ENCODE measurements at places on chromosomes 6 and 20.

GRCh38 chr20:24102290-24102689 is 113.7 kb upstream of the GGTLC1 start:
- DNase-seq = no peak

DNA sequence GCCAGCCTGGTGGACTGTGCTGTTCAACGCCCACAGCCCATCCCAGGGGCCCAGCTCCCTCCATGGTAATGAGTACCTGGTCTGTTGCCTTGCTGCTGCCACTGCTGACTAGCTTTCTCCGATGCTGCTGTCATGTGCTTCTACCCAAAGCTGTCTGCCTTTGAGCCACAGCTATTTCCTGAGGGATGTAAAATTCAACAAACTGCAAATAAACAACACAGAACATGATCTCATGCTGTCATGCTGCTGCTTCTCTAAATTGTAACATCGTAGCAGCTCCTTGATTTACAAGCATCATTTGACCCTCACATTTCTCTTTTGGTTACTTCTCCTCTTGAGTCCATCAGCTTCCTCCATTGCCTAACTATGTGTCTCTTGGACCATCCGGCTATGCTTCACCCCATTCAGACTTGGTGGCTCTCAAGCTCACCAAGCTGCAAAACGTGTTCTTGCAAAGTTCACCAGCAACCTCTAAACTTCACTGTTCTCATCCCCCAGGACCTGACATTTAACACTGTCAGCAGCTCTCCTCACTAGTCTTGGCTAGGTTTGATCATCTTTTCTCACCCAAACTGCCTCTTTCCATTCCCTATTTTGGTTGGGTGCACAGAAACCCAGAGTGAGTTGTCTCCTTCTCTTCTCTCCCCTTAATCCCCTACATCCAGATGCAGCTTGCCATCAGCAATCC is 54.6 kb downstream of the FYN start:
- DNase-seq = no peak

DNA sequence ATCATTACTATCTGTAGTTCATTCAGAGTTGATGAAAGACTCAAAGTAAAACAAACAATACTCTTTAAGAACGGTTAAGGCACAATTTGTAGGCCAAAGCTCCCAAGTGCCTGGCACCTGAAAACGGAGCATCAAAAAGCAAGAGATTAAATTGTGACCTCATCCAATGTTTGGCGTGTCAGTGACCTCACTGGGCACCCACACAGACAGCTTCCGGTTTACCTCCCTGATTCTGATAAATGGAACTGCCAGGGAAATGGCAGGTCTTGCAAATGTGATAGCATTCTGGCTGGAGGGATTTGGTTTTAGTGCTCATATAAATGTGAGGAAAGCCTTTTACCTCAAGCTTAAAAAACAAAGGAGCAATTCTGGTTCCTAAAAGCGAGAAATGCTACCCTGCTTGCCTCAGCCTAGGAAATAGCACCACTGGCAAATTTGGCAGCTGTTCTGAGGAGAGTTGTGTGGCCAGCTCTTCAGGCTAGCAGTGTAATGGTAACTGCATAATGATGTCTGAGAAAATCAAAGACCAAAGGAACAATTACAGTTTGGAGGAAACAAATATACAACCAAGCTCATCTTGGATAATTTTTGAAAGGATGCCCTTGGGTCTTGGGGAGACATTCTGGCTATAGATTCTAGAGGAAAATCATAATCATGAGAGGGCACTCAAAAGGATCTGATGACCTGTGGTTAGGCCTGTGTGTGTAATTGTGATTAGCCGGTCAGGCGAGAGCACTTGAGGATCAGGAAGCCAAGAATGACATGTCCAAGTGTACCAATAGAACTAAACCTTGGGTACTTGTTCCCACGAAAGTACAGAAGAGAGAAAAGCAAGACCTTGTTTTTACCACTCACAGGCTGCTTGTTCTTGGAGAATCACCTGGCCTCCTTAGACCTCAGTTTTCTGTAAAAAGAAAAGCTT is 174.3 kb downstream of the TFAP2B start:
- DNase-seq = no peak

GRCh38 chr20:33979094-33979493 is 14.6 kb upstream of the RALY start:
- no peak for DNase-seq

DNA sequence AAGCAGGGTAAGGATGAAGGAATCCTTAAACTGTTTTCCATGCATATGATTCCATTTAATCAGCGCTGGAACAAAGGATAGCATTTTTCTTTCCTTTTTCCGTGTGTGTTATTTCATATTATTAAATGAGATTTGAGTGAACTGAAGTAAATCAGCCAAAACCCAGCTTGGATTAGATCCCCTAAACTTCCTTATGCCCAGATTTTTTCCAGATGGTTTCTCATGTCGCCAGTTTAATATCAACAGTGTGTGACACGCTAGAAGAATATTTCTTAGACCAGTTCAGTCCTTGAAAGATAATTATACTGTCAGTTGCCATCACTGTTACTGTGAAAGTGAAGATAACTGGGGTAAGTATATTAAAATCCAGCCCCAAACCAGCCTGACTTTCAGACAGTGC is 1009.4 kb downstream of the KIF16B start:
- DNase-seq = no peak

All from activated T-cell treated with anti-CD3 and anti-CD28 coated beads for 1 hour (primary cell).